ENCODE measurements at places on chromosomes 3 and 15.

DNA sequence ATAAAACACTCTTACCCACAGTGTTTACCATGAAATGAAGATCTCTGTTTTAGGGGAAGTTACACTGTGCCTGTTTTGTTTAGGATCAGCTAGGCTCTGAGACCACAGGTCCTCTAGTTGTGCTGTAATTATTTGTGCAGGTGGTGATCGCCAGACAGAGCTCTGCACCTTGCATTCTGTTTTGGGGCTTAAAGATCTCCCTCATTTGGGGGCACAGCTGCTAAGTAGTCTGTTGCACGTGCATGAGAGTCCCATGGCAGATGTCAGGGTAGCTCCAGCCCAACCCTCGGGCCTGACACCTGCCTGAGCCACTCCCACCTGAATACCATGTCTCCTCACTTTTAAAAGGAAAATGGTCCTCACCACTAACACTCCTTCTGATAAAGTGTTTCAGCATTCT lies 12.4 kb downstream of the C3orf20 start:
- DNase-seq, result no peak

GRCh38 chr15:72616491-72617210 lies 37.8 kb upstream of the GOLGA6B start:
- DNase-seq, result no peak

DNA sequence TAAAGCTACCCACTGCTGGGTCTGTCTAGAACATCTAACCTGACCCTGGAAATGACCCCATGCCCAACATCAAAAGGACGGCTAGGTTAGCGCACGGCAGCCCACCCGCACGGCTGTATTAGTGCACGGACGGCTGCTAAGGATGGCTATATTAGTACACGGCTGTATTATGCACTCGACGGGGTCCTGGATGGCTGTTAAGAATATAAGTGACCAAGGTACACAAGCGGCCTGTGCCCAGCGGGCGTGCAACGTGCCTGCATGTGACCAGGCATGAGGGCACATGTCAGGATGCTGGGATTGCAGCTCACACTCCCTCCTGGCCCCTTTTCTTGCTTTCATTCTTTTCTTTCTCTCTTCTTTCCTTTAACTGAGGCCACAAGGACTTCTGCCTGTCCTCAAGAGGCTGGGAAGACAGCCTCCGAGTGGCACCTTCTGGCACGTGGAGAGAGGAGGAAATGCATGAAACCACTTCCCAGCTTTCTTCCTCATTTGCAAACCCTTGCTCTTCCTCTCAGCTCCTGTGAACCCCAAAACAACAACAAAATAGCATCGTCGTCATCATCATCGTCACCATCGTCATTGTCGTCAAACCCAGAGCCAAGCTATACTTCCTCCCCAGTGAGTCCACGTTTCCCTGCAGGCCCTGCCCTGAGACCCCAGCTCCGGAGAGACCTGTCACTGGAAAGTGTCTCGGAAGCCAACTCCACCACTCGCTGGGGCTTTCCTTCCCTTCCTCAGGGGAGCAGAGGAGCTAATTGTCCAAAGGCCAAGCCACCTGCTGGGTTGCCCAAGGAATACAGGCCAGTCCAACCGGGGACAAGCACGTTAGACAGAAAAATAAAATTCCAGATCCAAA lies 101.8 kb downstream of the CHSY1 start:
- no peak for DNase-seq

DNA sequence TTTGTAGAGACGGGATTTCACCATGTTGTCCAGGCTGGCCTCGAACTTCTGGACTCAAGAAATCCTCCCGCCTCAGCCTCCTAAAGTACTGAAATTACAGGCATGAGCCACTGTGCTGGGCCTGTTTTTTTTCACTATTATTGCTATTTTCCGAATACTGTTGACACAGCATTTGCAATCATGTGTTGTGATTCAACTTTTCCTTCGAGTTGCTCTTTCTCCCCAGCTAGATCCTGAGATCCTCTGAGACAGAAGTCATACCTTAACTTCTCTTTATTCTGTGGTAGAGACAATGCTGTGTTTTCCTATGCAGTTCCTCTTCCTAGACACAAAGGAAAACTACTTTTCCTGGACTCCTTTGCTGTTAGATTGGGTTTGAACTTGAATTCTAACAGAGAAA lies 46.4 kb upstream of the USP3 start:
- DNase-seq, result no peak

- DNase-seq, result no peak
Observed at GRCh38 chr3:105033081-105033480, 333.6 kb upstream of the ALCAM start.

- no peak for DNase-seq
Observed at GRCh38 chr3:12370758-12371157, 81.9 kb downstream of the PPARG start.

- DNase-seq, result no peak
Observed at GRCh38 chr3:32913790-32914446, 37.5 kb upstream of the CCR4 start.

DNA sequence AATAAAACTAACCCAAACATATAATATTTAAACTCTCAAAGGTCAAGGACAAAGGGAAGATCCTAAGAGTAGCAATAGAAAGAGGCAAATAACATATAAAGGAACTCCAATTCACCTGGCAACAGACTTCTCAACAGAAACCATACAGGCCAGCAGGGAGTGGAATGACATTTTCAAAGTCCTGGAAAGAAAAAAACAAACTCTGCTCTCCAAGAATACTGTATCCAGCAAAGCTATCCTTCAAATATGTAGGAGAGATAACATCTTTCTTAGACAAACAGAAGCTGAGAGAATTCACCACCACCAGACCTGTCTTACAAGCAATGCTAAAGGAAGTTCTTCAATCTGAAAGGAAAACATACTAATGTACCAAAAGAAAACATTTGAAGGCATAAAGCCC lies 51.5 kb upstream of the TMEM158 start:
- no peak for DNase-seq

DNA sequence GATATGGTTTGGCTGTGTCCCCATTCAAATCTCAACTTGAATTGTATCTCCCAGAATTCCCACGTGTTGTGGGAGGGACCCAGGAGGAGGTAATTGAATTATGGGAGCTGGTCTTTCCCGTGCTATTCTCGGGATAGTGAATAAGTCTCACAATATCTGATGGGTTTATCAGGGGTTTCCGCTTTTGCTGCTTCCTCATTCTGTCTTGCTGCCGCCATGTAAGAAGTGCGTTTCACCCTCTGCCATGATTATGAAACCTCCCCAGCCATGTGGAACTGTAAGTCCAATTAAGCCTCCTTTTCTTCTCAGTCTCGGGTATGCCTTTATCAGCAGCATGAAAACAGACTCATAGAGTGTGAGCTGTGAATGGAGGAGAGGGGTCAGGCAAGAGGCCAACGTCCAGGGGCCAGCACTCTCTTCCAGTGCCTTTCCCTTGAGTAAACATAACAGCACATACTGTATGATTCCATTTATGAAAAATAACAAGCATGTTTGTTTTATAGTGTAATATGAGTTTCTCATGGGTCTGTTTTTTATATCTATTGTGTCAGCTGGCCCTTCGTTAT lies 16.3 kb upstream of the LCTL start:
- DNase-seq, result no peak

GRCh38 chr3:129316248-129317013 lies 37.8 kb downstream of the HMCES start:
- DNase-seq, result peak; percentile 94

- DNase-seq, result no peak
Observed at GRCh38 chr3:114551770-114552526, 258.1 kb downstream of the TIGIT start.

GRCh38 chr3:171011109-171011872 lies 15.2 kb downstream of the SLC2A2 start:
- no peak for DNase-seq

- DNase-seq, result no peak
Observed at GRCh38 chr15:67820992-67821783, 4.1 kb upstream of the SKOR1 start.

Measured in stimulated activated CD4-positive, alpha-beta T cell treated with anti-CD3 and anti-CD28 coated beads, Interleukin-2, amount 100 ng/mL, for 24 hours (primary cell).